Activated naive CD8-positive, alpha-beta T cell treated with anti-CD3 and anti-CD28 coated beads for 36 hours (primary cell): ENCODE measurements at places on chromosomes 16 and 17.

DNA sequence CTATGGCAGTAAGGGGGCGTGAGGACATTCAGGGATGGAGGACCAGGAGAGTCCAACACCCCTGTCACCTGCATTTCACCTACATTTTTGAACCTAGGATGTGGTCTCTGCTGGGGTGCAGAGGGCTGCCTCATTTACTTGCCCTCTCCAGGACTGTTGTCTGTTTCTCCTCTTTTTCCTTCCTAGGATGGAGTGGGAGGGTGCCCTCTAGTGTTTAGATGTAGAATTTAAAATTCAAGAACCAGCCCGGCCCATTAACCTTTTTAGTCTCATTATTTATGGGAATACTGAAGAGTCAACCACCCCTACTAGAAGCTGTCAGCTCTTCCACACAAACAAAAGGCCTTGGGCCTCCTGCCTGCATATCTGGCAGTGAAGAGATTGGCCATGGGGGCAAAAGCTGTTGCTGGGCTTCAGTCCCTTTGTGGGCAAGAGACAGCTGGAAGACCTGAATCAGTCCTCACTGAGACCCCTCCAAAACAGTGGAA is 2.5 kb upstream of the STARD3 start:
- DNase-seq = no peak

- DNase-seq = peak; percentile 76
These were observed 16.0 kb upstream of the LHX1 start for GRCh38 chr17:36921095-36921851.

GRCh38 chr16:27111486-27111885 is 44.8 kb downstream of the C16orf82 start:
- DNase-seq = no peak

GRCh38 chr17:36884495-36885152 is 52.7 kb upstream of the LHX1 start:
- DNase-seq = no peak

DNA sequence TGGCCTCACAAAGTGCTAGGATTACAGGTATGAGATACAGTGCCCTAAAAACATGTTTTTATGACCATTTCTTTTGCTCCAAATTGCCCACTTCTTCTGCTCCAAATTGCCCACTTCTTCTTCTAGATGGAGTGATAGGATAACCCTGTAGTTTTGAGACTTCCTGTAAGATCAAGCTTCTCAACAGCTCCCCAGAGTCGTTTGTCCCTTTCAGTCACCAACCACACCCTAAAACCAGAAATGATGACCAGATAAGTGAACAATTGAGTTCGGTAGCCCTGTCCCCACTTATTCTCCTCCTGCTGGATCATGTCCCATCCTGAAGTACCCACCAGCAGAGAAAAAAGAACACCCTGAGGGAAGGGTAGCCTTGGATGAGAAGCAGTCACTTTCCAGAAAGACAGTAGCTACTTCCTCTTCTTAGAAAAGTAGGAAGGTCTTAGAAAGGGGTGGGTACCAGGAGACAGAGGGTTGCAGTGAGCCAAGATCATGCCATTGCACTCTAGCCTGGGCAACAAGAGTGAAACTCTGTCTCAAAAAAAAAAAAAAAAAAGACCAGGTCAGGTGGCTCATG is 2.5 kb downstream of the ODAD4 start:
- DNase-seq = no peak

- DNase-seq = no peak
These were observed 5.7 kb upstream of the MPRIP start for GRCh38 chr17:17036524-17036998.

- DNase-seq = no peak
These were observed 101.5 kb upstream of the ZNF750 start for GRCh38 chr17:82941021-82942001.

- DNase-seq = no peak
These were observed 727.4 kb upstream of the CA10 start for GRCh38 chr17:52885882-52886281.

- peak; percentile 42 for DNase-seq
These were observed 497 bp downstream of the BCL7C start for GRCh38 chr16:30893417-30893743.

- DNase-seq = no peak
These were observed 64.2 kb downstream of the GNA13 start for GRCh38 chr17:64992325-64992802.

GRCh38 chr16:12653820-12654392 is 149.8 kb downstream of the CPPED1 start:
- DNase-seq = no peak

GRCh38 chr17:58273453-58274104 is 7.2 kb downstream of the MPO start:
- DNase-seq = no peak

- no peak for DNase-seq
These were observed 46.5 kb downstream of the SSH2 start for GRCh38 chr17:29883497-29883896.

- DNase-seq = no peak
These were observed 1.0 kb downstream of the CX3CL1 start for GRCh38 chr16:57373117-57373947.

GRCh38 chr16:80158766-80159165 is 382.0 kb upstream of the DYNLRB2 start:
- no peak for DNase-seq

- DNase-seq = peak; percentile 82
These were observed 100.1 kb upstream of the CHMP6 start for GRCh38 chr17:80891397-80892018.

DNA sequence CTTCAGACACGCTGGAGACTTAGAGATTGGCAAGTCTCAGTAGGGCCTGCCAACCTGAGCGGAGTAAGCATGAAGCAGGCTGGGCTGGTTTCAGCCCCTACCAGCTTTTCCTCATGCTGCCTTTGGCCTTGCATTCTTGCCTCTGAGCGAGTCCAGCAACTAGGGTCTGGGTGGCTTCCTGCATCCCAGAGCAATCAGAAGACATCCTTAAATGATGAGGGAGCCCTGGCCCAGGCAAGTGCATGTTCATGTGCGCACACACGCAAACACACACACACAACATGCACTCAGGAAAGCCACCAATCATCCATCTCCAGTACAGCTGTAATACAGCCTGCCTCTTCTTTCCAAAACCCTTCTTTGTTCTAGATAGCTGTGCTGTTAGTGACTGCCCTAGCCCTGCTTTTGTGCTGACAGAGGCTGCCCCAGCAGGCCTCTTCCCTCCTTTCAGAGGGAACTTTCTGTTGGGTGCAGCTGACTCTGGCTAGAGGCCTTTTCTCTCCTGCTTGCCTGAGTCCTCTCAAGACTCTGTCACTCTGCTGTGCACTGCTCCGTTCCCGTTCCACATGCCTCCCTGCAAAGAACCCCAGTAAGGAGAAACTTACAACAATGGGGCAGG is 30.7 kb upstream of the TBX2 start:
- no peak for DNase-seq

- DNase-seq = no peak
These were observed 8.3 kb upstream of the SLC52A1 start for GRCh38 chr17:5043524-5043923.

GRCh38 chr16:31493506-31494125 is 10.7 kb downstream of the SLC5A2 start:
- DNase-seq = no peak

DNA sequence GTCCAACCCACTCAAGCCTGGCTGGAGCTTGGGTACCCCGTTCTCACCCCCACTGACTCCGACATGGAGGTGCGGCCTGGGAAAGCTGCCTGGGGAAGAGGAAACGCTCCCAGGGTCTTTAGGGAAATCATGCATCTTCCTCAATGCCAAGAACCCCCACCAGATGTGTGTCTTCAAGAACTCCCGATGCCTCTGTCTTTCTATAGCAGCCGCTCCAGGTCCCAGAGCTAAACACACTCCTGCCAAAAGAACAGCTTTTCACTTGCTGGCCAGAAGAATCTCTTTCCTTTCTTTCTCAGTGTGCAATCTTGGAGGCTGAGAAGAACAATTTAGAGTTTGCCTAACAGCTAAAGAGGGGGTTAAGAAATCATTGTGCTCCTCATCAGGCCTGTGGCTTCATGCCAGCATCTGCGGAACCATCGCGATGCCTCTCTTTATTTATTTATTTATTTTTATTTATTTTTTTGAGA is 41.1 kb upstream of the MTSS2 start:
- no peak for DNase-seq

DNA sequence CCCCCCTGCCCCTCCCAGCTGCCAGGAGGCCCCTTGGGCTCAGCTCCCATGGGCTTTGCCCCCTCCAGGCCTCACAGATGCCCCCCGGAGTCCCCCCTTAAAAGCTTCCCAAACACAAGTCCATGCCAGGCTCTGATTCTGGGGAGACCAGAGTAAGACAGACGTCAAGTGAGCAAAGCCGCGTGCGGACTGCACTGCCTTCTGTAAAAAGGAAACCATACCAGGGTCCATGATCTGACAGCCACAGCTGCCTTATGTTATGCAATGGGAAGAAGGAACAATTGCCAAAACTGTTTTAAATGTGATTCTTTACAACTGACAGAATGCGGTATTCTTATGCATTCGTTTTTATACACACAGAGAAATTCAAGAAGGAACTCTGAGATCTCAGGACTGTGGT is 17.9 kb upstream of the HEXD start:
- no peak for DNase-seq

DNA sequence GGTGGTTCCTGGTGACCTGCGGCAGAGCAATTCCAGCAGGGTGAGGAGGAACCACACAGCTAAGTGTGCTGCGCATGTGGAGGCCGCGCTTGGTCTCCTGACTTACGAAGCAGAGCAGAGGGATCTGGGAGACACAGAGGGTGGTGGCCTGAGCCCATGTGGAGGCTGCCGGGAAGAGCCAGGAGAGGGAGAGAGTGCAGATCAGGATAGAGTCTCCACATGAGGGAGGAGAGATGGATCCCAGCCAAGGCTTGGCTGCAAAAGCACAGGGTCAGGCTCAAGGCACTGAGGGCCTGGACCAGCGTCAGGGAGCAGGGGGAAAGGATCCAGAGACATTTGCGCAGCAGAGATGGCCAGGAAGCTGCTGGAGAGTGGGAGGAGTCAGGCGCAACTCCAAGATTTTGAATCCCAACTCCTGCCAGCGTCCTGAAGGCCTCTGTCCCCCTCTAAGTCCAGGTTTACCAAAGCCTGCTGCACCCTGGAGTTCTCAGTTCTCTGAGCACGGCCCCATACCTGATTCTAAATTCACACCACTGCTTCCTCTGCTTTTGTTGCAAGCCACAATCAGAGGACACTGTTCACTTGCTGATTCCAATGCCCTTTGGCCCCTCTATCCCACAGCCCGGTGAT is 11.3 kb upstream of the MLLT6 start:
- DNase-seq = no peak

- DNase-seq = no peak
These were observed 40.6 kb downstream of the MYH11 start for GRCh38 chr16:15816228-15816627.

DNA sequence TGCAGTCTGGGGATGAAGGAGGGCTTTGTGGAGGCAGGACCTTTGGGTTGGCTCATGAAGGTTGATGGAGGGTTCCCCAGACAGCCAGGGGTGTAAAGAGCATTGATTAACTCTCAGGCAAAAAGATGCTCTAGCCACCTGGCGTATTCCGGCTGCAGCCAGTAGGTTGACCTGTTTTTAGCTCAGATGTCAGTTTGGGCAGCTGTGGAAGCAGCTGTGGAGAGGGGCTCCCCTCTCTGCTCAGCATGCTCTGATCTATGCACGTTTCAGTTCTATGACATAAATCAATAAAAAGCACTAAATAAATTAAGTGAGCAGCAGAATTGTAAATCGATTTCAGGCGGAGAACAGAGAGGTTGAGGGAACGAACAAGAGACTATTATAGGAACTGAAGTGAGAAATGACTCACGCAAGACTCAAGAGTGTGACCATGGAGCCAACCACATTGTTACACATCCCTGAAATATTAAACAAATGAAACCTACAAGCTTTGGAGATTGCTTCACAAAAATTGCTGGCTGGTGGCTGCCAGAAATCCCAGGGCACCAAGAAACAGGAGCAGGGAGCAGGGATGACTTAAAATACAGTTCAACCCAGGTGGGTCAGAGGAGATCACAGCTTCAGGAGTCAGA is 111.9 kb downstream of the GSG1L start:
- no peak for DNase-seq

GRCh38 chr17:5437721-5438317 is 1.1 kb downstream of the C1QBP start:
- no peak for DNase-seq

- no peak for DNase-seq
These were observed 27.6 kb downstream of the CCDC40 start for GRCh38 chr17:80063830-80064585.
